Activated CD8-positive, alpha-beta memory T cell treated with anti-CD3 and anti-CD28 coated beads for 1 hour (primary cell): ENCODE measurements at places on chromosomes 16 and 17.

GRCh38 chr16:66083171-66083570, 283.3 kb upstream of the CDH5 start:
- DNase-seq = no peak

DNA sequence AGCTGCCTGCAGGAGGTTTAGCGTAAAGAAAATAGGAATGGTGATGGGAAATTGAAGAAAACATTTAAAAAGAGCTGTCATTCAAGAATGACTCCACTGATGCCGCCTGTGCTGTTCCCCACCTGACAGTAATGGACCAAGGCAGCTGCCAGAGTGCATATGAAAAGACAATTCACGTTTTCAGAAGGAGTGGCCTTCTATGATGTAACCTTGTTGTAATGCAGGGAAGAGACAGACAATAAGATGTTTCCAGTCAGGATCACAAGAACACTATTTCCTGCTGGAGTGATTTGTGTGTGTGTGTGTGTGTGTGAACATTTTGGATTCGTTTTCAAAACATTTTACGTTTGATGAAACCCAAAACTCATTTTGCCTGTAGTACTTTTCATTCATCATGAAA, 203.7 kb downstream of the LGALS9B start:
- DNase-seq = no peak

DNA sequence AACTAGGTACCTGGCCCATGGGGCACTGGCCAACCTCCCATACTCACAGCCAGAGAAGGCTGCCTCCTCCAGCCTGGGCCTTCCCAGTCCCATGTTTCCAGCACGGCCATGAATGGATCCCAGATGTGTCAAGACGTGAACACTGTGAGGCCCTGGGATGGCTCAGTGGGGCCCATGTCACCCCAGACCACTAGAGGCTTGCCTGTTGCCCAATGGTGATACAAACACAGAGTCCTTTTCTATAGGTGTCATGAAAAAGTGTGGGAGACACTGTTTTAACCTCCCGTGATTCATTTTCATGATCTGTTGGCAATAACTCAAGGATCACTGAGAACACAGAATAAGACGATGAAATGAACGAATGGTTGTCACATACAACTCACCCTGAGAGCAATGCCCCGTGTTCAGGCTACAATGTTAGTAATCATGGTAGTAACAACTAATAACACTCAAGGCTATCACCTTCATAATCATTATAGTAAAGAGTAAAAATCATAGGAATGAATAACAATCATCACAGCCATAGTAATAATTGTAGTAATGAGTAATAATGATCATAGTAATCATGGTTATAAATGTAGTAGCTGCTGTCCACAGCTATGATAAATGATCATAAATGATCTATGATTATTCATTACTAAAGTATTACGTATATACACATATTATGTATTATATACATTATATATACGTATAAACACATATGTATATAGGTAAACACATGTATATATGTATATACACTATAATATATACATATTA, 64.0 kb downstream of the DYNLRB2 start:
- no peak for DNase-seq

DNA sequence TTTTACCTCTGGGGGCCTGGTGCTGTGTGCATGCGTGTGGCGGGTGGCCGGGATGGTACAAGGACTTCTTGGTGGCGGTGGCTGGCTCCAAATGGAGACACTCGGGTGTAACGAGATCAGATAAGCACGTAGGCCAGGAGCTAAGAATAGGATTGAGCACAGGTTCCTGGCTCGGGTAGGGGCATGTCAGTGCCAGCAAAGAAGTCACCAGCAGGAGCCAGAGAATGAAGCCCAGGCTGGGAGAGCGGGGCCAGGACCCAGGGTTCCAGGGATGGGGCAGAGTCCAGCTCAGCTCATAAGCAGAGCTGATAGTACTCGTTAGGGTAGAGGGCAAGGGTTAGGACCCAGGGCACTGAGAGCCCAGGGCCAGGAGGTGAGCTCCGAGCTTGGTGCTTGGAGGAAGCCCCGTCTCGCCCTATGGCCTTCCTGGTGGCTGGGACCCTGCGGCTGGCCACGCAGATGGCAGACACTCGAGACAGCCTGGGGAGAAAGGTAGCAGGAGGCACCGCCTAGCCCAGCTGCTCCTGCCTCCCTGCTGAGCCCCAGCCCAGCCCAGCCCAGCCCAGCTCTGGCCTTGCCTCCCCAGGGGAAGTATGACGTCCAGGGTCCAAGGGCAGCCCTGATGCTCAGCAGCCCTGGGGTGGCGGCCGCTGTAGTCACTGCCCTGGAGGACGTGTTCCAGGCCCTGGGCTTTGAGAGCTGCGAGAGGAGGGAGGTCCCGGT, 8.9 kb downstream of the ZNF213 start:
- DNase-seq = no peak

DNA sequence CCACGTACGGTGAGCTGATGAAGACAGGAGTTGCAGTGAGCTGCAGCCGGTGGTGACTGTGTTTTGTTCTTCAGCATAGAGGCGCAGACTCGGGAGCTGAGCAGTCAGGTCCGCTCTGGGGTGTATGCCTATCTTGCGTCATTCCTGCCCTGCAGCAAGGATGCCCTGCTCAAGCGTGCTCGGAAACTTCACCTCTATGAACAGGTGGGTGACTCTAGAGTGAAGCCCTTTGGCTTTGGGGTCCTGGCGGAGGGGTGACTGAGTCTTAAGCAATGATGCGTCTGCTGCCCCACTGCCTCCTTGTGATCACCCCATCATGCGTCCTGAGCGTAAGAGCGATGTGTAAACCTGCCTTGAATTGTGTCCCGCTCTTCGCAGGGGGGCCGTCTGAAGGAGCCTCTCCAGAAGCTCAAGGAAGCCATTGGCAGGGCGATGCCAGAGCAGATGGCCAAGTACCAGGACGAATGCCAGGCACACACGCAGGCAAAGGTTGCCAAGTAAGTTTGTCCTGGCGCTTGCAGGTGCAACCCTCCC, 22.9 kb downstream of the UBN1 start:
- DNase-seq = no peak
